ENCODE measurements at places on chromosomes 2 and 18.

- peak; percentile 97 for DNase-seq
Measured at GRCh38 chr2:217366966-217367365, 507.1 kb upstream of the TNP1 start.

- no peak for DNase-seq
Measured at GRCh38 chr2:188523919-188524318, 232.2 kb downstream of the GULP1 start.

- DNase-seq: no peak
Measured at GRCh38 chr2:224062481-224063297, 23.6 kb upstream of the SERPINE2 start.

DNA sequence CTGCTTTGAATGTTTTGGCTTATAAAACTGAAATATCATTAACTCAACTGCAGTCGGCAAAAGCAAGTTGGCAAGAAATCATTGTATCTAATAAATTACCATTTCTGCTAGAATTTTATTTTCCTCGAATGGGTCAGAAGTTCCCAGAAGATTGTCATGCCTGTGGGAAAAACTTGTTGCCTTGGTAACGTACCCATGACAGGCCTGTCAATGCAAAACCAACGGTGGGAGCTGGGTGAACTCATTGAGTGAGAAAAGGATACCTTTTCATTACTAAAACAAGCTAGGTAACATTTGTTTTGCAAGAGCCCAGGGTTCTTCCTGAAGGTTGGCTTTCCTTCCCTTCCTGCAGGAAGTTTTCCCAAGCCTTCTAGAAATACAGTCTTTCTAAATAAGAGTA is 9.5 kb downstream of the PLB1 start:
- no peak for DNase-seq

- DNase-seq: peak; percentile 80
Measured at GRCh38 chr2:9644603-9645002, 13.8 kb upstream of the YWHAQ start.

DNA sequence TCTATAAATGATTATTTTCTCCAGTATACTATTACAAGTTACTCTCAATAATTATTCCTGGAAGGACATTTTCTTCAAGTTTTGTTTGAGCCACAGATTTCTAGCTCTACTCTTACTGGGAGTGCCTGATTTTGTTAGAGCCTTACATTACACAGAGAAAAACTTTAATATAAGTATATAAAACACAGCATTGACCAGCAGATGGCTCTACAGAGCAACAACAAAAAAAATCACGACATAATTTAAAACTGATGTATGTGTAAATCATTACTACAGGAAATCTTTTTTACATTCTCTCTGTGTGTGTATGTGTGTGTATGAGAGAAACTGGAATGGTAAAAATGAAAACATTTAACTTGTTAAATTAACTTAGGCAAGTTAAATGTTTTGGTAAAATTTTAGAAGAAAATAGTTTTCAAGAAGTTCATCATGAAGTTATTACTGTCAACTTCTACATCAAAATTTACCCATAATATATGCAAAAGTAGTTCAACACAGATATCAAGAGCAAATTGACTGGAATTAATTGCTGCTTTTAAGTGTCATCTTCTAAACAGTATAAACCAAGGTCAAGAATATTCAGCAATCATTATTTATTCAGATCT is 103.3 kb downstream of the MDH1 start:
- no peak for DNase-seq

GRCh38 chr2:16908656-16909055 is 243.0 kb upstream of the CYRIA start:
- DNase-seq: no peak

DNA sequence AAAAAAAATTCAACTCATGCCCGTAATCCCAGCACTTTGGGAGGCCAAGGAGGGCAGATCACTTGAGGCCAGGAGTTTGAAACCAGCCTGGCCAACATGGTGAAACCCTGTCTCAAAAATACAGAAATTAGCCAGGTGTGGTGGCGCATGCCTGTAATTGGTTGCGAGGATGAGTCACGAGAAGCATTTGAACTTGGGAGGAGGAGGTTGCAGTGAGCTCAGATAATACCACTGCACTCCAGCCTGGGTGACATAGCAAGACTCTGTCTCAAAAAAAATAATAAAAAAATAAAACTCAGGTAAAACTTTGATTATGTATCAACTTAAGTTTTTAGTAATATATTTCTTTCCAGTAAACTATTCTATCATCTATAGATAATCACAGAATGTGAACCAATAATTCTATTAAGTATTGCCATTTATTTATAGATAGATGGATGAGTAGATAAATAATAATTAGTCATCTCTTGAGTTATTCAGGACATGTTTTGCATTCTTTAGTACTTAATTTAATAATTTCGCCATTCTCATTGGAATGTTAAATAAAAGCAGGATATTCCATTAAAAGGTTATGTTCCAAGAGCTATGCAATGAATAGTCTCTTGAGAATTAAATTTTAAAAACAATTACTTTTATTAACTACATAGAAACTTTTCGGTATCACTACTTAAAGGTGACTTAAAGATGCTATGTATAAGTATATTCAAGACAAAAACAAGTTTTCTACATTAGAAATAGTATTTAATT is 48.7 kb downstream of the WDPCP start:
- no peak for DNase-seq

GRCh38 chr2:109637749-109638570 is 23.8 kb downstream of the SOWAHC start:
- no peak for DNase-seq

DNA sequence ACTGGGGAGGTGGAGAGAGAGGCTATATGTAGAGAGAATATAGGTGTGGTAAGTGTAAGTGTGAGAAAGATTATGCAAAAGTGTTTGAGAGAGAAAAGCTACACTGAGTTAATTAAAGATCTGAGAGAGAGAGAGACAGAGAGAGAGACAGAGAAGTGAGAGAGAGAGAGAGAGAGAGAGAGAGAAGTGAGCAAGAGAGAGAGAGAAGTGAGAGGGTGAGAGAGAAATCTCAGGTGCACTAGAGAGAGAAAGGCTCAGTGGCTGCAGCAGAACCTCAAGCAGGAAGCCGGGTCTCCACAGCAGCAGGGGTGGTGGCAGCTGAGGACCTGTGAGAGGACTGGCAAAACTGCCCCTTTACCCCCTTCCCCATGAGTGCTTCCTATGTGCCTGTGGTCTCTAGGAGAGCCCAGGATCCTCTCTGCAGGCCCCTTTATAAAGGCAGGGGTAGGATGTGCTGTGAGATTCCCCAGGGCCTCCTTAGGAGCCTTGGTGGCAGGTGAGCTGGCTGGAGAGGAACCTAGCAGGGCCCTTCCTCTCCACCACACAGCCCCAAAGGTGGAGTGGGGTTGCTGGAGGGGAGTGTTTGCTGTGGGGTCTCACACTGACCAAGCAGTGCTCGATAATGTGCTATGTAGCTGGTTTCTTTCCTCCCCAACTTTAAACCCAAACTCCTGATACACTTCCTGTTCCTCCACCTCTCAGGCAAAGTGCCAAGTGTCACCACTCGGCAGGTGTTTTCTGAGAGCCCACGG is 52.6 kb downstream of the SLC4A5 start:
- DNase-seq: peak; percentile 6

DNA sequence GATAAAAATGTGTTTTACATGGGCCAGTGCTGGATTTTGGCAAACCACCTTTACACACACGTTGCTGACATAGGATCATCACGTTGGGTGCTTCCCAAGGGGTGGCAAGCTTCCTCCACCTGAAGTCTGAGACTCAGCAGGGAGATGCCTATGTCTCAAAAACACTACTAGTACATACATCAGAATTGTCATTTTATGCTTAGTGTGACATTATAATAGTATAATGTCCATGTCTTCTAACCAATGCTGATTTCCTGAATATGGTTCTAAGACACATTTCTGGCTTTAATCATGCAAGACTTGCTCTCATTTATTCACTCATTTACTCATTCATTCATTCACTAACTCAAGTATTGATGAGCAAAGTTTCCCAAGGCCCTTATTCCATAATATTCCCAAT is 322.3 kb downstream of the LNPK start:
- DNase-seq: no peak

- no peak for DNase-seq
Measured at GRCh38 chr2:20153131-20153851, 71.6 kb downstream of the SDC1 start.

GRCh38 chr18:79806976-79807841 is 9.5 kb downstream of the KCNG2 start:
- no peak for DNase-seq

DNA sequence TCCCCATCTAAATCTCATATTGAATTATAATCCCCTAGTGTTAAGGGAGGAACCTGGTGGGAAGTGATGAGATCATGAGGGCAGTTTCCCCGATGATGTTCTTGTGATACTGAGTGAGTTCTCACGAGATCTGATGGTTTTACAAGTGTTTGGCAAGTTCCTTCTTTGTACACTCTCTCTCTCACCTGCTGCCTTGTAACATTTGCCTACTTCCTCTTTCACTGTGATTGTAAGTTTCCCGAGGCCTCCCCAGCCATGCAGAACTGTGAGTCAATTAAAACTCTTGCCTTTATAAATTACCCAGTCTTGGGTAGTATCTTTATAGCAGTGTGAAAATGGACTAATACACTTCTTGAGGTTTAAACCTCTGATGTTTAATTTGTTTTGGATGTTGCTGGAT is 177.5 kb downstream of the CD8B2 start:
- no peak for DNase-seq

DNA sequence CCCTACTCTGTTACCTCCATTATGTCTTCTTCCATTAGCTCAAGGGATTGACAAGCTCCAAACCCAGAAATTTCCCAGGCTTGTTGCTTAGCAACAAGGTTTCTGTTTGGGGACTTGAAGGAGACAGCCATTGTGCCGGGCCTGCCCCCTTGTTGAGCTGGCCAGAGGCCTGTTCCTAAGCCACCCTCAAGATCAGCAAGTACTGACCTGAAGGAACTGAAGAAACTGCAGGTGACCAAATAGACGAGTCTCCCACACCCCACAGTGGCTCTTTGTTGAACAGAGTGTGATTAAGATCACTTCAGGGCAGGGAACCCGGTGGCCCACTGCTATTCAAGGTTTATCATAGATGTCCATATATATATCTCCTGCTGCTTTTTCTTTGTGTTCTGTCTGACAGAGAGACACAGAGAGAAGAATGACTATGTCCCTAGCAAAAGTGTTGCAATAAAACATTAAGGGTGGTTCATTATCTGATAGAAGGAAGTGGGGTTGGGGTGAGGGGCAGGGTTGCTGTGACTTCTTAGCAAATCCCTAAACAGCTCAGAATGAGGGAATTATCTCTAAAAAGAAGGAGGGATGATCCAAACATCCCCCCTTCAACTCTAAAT is 69.2 kb downstream of the RNF144A start:
- DNase-seq: no peak

- DNase-seq: no peak
Measured at GRCh38 chr2:118190474-118190873, 102.2 kb downstream of the INSIG2 start.

DNA sequence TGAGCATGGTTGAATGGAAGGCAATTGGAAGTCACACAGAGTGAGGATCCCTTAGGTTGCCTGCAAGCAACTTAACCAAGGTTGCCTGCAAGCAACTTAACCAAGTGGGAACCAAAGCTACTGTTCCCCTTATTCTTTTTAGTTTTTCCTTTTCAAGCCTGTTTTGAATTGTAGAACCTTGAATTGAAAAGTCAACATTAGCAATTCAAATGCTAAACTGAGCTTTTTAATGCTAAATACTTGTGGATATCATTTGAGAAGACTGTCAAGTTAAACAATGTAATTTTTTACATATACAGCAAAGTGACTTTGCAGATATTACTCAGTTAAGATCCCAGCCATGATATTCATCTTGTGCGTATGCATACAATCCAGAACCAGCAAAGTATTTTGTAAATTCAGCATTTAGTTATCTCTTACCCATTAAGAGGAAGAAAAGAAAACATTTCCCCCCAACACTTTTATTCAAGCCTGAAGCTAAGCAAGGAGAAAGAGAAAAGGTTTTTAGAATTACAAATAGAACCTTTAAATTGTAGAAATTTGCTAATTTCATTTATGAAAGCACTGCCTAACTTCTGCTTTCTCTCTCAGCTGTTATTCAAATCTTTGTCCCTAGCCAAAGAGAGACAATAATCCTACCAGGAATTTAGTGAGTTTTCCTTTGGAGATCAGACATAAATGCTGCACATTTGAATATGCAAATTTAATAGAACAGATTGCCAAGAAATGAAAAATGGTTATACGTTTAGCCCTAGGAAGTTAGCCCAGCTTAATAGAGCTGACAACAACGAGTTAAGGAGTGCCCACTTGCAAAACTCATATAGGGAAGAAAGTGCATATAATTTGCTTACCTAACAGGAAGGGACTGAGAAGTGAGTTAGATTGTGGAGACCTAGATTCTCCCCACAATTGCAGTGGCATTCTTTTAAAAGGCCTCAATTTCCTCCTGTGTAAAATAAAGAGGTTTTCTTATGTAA is 643.2 kb upstream of the PIK3C3 start:
- DNase-seq: no peak

DNA sequence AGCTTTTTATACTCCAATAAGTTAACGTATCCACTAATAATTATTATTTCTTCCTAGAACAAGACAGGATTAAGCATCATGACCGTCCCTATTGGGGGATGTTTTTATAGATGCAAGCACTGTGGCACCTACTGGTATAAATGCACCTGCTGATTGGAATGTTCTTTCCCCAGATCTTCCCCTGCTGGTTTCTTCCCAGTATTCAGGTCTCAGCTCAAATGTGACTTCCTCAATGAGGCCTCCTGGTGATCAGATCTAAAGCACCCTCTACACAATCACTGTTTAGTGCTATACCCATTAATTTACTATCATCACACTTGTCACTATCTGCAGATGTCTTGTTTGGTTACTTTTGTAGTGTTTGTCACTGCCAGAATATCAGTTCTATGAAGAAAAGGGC is 3.9 kb upstream of the TYMS start:
- no peak for DNase-seq

DNA sequence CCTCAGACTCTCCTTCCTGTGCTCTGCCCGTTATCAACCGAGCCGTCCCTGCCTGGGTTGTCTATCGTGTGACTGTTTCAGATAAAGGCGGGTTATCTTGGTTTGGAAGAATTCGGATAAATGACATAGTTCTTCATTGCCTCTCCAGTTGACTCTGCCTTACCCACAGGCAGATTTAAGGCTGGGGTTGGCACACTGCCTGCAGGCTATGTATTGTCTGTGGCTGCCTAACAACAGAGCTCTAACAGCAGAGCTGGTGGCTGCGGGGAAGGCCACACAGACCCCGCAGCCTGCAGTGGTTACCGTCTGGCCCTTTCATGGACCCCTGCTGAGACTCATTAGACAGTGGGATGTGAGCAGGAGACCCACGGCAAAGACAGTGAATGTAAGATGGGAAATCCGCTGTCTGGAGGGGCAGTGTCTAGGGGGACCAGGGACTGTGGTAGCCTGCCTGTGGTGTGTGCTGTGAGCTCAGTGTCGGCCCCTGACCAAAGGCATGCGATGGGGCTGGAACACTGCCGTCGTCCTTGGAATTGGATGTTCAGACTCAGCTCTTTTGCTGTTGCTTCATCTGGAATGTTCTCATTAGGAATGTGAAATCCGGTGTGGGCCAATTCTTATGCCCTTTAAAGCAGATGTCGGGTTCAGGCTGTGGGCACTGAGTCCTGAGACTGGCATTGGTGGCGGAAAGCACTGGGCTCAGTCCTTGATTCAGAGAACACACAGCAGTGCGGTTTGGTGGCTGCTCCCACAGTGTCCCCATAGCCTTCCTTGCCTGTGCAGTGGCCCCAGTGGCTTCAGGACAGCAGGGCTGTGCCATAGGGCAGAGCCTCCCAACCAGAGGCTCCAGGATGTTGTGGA is 44.5 kb downstream of the SH3RF3 start:
- DNase-seq: no peak

Measured in T47D (cell line).